ENCODE measurements at places on chromosomes 1 and 21. TPM values are rescaled to one million over a fixed set of nuclear protein-coding genes. Genes with fewer than 3 reads are reported as not detected.

GRCh38 chr1:67336783-67337182 is 29.1 kb downstream of the IL12RB2 start:
- no peak overlapping the region for H3K4me3 ChIP-seq
- H3K27ac ChIP-seq = no peak overlapping the region
- H3K4me1 ChIP-seq = peaks cover 12% of the 10 kb centered on the region

DNA sequence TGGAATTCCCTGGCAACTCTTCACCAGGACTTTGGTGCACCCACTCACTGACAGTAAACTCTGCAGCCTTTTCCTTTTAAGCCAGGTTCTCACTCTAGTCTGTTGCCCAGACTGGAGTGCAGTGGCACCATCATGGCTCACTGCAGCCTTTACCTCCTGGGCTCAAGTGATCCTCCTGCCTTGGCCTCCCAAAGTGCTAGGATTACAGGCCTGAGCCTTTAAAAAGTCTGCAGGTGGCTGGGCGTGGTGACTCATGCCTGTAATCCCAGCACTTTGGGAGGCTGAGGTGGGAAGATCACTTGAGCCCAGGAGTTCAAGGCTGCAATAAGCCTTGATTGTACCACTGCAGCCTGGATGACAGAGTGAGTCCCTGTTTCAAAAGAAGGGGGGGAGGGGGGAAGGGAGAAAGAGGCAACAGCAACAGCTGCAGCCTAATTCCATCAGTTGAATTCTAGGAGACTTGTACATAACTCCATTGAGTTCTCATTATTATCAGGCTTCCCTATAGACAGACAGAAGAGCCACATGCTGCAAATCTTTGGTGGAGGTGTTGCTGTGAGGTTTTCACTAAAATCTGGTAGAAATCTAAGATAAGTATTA is 8.1 kb upstream of the HNRNPR start:
- no peak overlapping the region for H3K4me3 ChIP-seq
- no peaks in the 10 kb centered on the region for H3K36me3 ChIP-seq
- H3K27ac ChIP-seq = no peak overlapping the region
- no peaks in the 10 kb centered on the region for H3K27me3 ChIP-seq
- DNase-seq = no peak

DNA sequence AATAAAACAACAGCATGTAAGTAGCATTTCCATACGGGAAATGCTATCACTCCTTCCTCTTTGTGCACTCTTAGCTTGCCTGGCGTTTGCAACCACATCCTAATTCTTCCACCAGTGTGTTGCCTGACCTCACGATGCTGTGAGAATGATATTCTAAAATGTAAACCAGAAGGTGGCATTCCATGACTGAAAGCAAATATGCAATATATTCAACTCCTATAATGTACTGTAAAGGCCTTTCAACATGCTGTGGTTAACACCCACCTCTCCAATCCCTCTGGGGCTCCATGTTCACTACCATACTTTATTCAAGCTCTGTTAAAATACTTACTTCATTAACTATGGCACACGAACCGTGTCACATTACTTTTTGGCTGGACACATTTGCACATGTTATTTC is 420.6 kb upstream of the DEPDC1 start:
- no peaks in the 10 kb centered on the region for H3K36me3 ChIP-seq
- no peak overlapping the region for H3K27ac ChIP-seq

- no peaks in the 10 kb centered on the region for H3K27me3 ChIP-seq
- no peak for DNase-seq
- no peak overlapping the region for H3K27ac ChIP-seq
- peaks cover 79% of the 10 kb centered on the region for H3K36me3 ChIP-seq
Measured at GRCh38 chr1:1394116-1394515, 5.0 kb downstream of the CCNL2 start.

- H3K27me3 ChIP-seq = peaks cover 18% of the 10 kb centered on the region
- no peak overlapping the region for H3K27ac ChIP-seq
- no peak for DNase-seq
- H3K4me1 ChIP-seq = no peaks in the 10 kb centered on the region
- no peak overlapping the region for H3K4me3 ChIP-seq
- no peaks in the 10 kb centered on the region for H3K36me3 ChIP-seq
Measured at GRCh38 chr21:31911138-31911907, 38.5 kb downstream of the HUNK start.

GRCh38 chr1:13435458-13435857 is 25.2 kb downstream of the PRAMEF20 start:
- H3K4me3 ChIP-seq = no peak overlapping the region
- H3K4me1 ChIP-seq = no peaks in the 10 kb centered on the region
- no peak for DNase-seq
- no peaks in the 10 kb centered on the region for H3K27me3 ChIP-seq
- no peaks in the 10 kb centered on the region for H3K36me3 ChIP-seq
- H3K27ac ChIP-seq = no peak overlapping the region

- H3K36me3 ChIP-seq = no peaks in the 10 kb centered on the region
- H3K4me1 ChIP-seq = no peaks in the 10 kb centered on the region
Measured at GRCh38 chr1:35488336-35488735, 68.9 kb downstream of the KIAA0319L start.

DNA sequence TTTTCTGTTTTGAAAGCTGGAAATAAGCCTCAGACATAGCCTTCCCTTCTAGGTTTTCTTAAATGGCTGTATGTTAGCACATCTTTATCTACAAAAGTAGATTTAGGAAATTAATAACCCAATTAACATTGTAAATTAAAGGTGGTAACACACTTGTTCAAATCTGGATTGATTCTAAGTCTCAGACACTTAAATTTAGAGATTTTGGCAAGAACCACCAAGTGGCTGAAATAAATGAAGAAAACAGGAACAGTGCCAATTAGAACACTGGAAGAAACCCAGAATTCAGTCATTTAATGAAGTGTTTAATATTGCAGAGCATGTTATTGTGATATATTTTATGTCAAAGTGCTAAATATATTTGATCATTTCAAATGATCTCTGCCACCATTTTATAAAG is 628.2 kb downstream of the USP25 start:
- no peak overlapping the region for H3K27ac ChIP-seq
- no peak for DNase-seq

GRCh38 chr1:162904579-162904978 is 43.6 kb upstream of the CCDC190 start:
- H3K36me3 ChIP-seq = no peaks in the 10 kb centered on the region
- H3K4me3 ChIP-seq = no peak overlapping the region
- no peak for DNase-seq
- H3K27ac ChIP-seq = no peak overlapping the region
- no peaks in the 10 kb centered on the region for H3K4me1 ChIP-seq
- H3K27me3 ChIP-seq = no peaks in the 10 kb centered on the region

- no peak overlapping the region for H3K4me3 ChIP-seq
- DNase-seq = no peak
- no peaks in the 10 kb centered on the region for H3K27me3 ChIP-seq
- H3K27ac ChIP-seq = no peak overlapping the region
Measured at GRCh38 chr1:52771384-52771783, 45.1 kb downstream of the ZYG11B start.

DNA sequence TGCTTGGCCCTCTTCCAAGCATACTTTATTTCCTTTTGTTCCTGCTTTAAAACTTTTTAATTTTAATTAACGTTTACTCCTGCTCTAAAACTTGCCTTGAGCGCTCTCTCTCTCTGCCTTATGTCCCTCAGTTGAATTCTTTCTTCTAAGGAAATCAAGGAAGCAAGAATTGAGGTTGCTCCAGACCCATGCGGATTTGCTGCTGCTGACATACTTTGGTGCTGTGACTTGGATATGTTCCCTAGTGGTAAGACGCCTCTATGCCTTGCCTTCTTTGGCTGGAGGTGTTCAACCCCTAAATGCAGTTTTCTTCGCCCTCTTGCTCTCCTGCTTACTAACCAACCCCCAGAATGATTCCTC is 148.1 kb downstream of the ADSS2 start:
- peaks cover 3% of the 10 kb centered on the region for H3K4me1 ChIP-seq
- DNase-seq = no peak
- no peak overlapping the region for H3K4me3 ChIP-seq
- H3K27me3 ChIP-seq = no peaks in the 10 kb centered on the region

GRCh38 chr1:243253211-243253925 is 1.7 kb downstream of the CEP170 start:
- DNase-seq = no peak
- H3K27me3 ChIP-seq = no peaks in the 10 kb centered on the region
- peak overlapping the region; percentile 82 for H3K4me3 ChIP-seq
- H3K4me1 ChIP-seq = peaks cover 9% of the 10 kb centered on the region
- H3K27ac ChIP-seq = peak overlapping the region; percentile 70
- no peaks in the 10 kb centered on the region for H3K36me3 ChIP-seq

DNA sequence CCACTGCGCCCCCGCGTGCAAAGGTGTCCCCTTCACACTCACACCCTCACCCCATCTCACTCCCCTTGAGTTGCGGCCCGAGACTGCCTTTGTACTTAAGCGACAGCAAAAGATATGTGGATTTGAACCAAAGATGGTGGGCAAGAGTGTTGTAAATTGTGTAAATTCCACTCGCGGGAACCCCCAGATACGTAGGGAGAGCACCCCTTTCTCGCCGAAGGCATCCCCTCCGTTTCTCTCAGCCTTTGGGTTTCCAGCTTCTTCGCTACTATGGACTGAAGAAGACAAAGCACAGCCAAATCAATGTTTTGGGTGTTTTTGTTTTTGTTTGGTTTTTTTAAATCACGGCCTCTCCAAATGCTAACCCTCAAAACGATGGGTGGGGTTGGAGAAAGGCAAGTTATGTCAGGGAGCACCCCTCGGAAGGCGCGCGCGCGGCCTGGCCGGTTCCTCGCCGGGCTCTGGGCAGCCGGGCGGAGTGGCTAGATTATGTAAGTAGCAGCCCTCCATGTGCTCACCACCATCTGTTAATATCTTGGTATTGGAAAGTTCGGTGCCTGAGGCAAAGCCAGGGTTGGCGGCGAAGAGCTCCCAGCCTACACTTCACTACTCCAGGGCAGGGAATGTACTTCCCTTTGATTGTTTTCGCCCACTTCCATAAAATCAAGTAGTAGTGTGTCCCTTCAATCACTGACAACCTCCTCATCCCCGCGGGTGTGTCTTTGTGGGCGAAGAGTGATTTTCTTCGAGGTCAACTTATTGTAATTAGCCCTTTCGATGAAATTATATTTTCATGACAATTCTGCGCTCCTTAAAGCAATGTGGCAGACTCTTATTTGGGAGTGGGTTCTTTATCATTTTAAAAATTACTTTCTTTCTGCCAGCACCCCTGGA is 4.0 kb upstream of the PROX1 start:
- H3K27ac ChIP-seq = no peak overlapping the region
- peaks cover 100% of the 10 kb centered on the region for H3K27me3 ChIP-seq
- H3K4me3 ChIP-seq = no peak overlapping the region
- no peak for DNase-seq
- peaks cover 9% of the 10 kb centered on the region for H3K4me1 ChIP-seq
- no peaks in the 10 kb centered on the region for H3K36me3 ChIP-seq

GRCh38 chr1:204565617-204566582 is 49.7 kb downstream of the MDM4 start:
- peaks cover 29% of the 10 kb centered on the region for H3K36me3 ChIP-seq
- peak overlapping the region; percentile 88 for H3K27ac ChIP-seq
- peak overlapping the region; percentile 7 for H3K4me3 ChIP-seq
- H3K4me1 ChIP-seq = peaks cover 77% of the 10 kb centered on the region
- DNase-seq = peak; percentile 75

DNA sequence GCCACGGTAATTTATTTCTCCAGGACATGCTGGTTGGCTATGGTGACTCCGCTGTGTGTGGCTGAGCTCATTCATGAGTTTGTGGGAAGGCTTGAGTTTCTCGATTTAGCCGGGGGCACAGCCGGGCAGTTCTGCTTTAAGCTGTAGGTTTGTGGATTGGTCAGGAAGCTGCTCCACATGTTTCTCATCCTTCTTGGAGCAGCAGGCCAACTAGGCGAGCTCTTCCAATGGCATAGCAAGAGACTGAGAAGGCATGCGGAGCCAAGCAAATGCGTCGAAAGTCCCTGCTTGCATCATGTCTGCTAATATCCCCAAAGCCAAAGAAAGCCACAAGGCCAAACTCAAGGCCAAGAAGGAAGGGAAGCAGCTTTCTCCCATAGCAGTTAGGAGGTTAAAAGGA is 71.6 kb upstream of the GREM2 start:
- no peak for DNase-seq
- H3K4me1 ChIP-seq = no peaks in the 10 kb centered on the region
- H3K27ac ChIP-seq = no peak overlapping the region
- H3K4me3 ChIP-seq = no peak overlapping the region
- H3K27me3 ChIP-seq = no peaks in the 10 kb centered on the region

DNA sequence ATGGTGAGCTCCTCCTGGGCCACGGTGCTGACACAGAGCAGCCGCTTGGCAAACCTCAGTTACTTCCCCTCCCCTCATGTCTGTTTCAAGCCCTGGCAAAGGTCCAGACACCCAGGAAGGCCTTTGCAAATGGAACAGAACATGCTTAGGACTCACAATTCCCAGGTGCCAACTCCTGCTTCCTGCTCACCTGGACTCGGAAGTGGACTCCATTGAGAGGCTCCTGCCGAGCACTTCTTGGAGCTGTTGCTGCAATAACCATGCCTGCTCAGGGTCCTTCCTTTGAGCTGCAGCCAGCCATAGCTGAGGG is 10.7 kb downstream of the DCST2 start:
- no peak overlapping the region for H3K4me3 ChIP-seq
- no peak overlapping the region for H3K27ac ChIP-seq
- peaks cover 19% of the 10 kb centered on the region for H3K4me1 ChIP-seq
- no peaks in the 10 kb centered on the region for H3K36me3 ChIP-seq

GRCh38 chr1:99269321-99269720 is 5.0 kb downstream of the PLPPR4 start:
- no peaks in the 10 kb centered on the region for H3K4me1 ChIP-seq
- no peak overlapping the region for H3K27ac ChIP-seq
- DNase-seq = no peak
- no peaks in the 10 kb centered on the region for H3K36me3 ChIP-seq
- H3K4me3 ChIP-seq = no peak overlapping the region
- peaks cover 5% of the 10 kb centered on the region for H3K27me3 ChIP-seq

GRCh38 chr1:87151500-87152421 is 176.9 kb upstream of the LMO4 start:
- peak overlapping the region; percentile 24 for H3K4me3 ChIP-seq
- H3K27ac ChIP-seq = no peak overlapping the region
- no peaks in the 10 kb centered on the region for H3K36me3 ChIP-seq
- peaks cover 14% of the 10 kb centered on the region for H3K27me3 ChIP-seq
- DNase-seq = peak; percentile 23

- no peak overlapping the region for H3K4me3 ChIP-seq
- DNase-seq = no peak
- H3K36me3 ChIP-seq = no peaks in the 10 kb centered on the region
- H3K27me3 ChIP-seq = no peaks in the 10 kb centered on the region
- H3K4me1 ChIP-seq = no peaks in the 10 kb centered on the region
- H3K27ac ChIP-seq = no peak overlapping the region
Measured at GRCh38 chr1:237570530-237570929, 320.2 kb downstream of the ZP4 start.

The C8B gene
- total RNA-seq = not detected

The FCN3 gene
- 0.47 TPM for total RNA-seq

The CXADR gene
- total RNA-seq = 3.2 TPM

The PLPPR4 gene
- 0.42 TPM for total RNA-seq

The ZCCHC17 gene
- total RNA-seq = 32.6 TPM

The DNASE2B gene
- total RNA-seq = not detected

The TENT5C gene
- total RNA-seq = 2.5 TPM

The CHI3L1 gene
- 7.4 TPM for total RNA-seq

The PLA2G2C gene
- total RNA-seq = 0.19 TPM

The AUNIP gene
- total RNA-seq = 4.5 TPM

The S100A7A gene
- not detected for total RNA-seq
